Tongue (tissue), 3 donors: ENCODE measurements at places on chromosomes 6 and 20.

- no peak for DNase-seq
These were observed 76.1 kb upstream of the TPD52L1 start for GRCh38 chr6:125077453-125077852.

GRCh38 chr20:43151901-43152300 lies 37.8 kb downstream of the PTPRT start:
- peak; percentile 54 for DNase-seq

GRCh38 chr20:22385602-22386305 lies 198.6 kb downstream of the FOXA2 start:
- no peak for DNase-seq

- no peak for DNase-seq
These were observed 17.7 kb downstream of the OSBPL2 start for GRCh38 chr20:62255976-62256375.

DNA sequence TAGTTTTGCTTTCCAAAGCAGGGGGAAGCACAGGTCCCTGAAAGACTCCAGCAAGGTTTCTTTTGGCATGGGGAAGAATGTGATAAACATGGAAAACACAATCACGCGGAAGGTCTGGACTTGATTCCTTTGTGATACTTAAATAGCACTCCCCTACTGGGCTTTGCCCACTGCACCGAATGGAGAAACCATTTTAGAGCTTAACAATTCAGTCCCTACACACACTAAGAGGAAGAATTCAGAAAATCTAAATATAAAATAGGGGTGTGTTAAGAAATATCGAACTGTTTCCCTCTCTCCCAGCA lies 71.4 kb upstream of the NHSL1 start:
- DNase-seq: no peak

DNA sequence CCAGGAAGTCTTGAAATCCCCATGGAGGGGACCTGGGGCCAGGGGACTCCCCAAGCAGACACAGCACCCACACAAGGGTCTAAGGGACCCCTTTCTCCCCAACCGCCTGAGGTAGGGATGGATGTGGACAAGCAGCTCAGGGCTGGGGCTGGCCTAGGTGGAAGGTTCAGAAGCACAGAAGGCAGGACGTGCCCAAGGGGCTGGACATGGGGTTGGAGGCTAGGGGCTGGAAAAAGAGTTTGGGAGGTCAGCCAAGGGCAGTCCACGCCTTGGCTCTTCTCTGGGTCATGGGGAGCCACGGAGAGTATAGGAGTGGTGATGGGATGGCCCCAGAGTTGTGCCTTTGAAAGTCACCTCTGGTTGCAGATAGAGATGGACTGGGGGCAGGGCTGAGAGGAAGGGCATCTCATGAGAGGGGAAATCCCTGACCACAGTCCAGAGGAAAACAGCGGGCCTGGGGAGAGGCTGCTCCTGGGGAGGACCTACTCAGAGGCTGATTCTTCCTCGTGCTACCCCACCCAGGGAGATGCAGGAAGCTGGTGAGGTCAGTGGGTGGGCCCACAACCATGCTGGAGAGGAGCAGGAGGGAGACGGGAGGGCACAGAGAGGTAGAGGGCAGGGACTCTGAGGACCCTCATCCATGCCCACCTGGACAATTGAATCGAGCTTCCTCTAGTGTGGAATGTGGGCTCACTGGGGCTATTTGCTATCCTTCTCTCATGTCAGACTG lies 2.5 kb upstream of the HSPA12B start:
- no peak for DNase-seq

GRCh38 chr20:1330075-1330830 lies 1.3 kb upstream of the SDCBP2 start:
- no peak for DNase-seq

- no peak for DNase-seq
These were observed 10.8 kb downstream of the KIAA1755 start for GRCh38 chr20:38249536-38250310.

GRCh38 chr6:11025921-11026635 lies 18.0 kb downstream of the ELOVL2 start:
- no peak for DNase-seq

GRCh38 chr20:63124092-63124781 lies 91.7 kb downstream of the YTHDF1 start:
- no peak for DNase-seq

GRCh38 chr6:114634016-114634415 lies 291.2 kb upstream of the HS3ST5 start:
- no peak for DNase-seq

DNA sequence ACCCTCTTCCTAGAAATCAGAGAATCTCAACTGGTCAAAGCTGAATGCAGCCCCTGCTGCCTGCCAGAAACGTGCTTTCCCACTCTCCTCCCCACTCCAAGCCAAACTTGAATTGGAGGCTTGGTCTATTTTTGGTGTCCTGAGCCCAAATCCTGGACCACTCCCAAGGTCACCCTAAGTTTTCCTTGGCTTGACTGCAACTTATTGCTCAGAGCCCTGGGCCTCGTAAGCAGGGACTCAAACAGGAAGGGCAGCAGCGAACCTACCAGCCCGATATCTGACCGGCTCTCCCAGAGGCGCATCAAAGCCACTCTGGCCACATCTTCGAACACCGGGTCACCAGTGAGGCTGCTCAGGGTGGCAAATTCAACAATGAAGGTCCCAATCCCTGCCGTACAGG lies 12.7 kb downstream of the EDEM2 start:
- DNase-seq: no peak

DNA sequence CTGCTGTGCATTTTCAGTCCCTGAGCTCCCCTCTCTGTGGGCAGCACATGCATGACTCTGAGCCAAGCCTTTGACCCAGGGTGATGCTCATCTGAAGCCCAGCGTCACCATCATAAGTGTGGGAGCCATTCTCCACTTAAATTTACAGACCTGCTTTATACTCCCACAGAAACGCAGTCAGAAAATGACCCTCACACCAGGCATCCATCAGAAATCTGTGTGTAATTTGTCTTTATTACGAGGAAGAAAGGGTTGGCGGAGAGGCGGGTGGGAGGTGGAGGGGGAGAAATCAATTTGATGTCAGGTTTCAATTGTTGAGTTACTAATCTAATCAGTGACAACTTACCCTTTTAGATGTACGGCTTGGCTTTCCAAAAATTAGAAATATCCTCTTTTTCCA lies 353.6 kb downstream of the MAFB start:
- no peak for DNase-seq

GRCh38 chr6:5946181-5946580 lies 60.5 kb downstream of the NRN1 start:
- peak; percentile 15 for DNase-seq

DNA sequence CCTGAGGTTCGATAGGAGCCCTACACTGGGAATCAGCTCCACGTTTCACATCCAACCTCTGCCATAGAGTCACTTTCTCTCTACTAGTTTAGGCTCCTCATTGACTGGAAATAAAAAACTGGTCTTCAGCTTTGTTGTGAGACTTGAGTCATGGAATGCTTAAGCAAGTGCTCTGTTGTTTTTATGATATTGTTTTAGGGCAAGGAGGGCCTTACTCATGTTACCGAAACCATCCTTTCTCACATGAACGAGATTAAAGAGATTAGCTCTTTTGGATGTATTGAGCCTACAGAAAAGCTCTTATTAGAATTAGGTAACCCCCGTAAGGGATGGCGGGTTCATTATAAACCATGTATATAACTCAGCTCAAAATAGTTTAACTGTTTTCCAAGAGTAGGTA lies 6.9 kb upstream of the MOCS1 start:
- no peak for DNase-seq

GRCh38 chr6:67362976-67363375 lies 1272.1 kb upstream of the ADGRB3 start:
- no peak for DNase-seq

GRCh38 chr6:116019428-116019827 lies 41.3 kb downstream of the FRK start:
- no peak for DNase-seq

- no peak for DNase-seq
These were observed 90.5 kb upstream of the ATXN1 start for GRCh38 chr6:16851758-16852157.

DNA sequence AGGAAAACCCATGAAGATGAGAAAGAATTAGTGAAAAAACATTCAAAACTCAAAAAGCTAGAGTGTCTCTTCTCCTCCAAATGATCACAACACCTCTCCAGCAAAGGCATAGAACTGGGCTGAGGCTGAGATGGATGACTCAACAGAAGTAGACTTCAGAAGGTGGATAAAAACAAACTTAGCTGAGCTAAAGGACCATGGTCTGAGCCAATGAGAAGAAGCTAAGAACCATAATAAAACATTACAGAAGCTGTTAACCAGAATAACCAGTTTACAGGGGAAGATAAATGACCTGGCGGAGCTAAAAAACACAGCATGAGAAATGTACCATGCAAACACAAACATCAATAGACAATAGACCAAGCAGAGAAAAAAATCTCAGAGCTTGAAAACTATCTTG lies 904.1 kb upstream of the MANEA start:
- no peak for DNase-seq

DNA sequence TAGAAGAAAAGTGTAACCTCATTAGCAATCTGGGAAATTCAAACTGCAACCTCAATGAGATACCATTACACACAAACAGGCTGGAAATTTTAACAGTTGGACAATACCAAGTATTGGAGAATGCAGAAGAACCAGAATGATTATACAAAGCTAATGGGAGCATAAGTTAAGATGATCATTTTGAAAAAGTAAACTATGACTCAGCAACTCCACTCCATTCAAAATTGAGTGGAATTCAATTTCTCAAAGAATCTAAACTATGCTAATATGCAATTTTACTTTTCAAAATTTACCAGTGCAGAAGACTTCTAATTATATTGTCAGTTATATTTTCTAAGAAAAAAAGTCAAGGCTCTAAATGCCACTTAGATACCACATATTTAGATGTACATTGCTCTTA lies 17.2 kb downstream of the GPLD1 start:
- no peak for DNase-seq

DNA sequence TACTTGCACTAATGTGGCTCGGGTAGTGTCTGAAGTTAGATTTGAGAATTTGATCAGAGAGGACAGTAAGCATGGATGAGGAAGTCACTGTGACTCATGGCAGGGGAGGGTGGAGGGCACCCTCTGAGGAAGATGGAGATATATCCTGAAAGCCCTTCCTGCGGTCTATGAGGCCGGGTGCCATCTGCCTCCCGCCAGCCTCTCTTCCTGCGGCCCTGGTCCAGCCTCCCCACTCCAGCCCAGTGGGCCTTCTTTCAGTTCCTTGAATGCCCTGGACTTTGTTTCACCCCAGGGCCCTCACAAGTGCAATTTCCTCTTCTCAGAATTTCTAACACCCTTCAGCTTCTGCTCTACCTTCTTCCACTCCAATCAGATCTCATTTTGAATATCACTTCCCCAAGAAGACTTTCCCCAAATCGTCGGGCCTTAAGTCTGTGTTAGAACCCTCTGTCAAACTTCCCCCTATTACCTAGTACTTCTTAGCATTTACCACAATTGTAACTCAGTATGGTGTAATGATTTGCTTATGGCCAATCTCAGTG lies 20.2 kb upstream of the TNFAIP3 start:
- DNase-seq: no peak

GRCh38 chr6:87851674-87852299 lies 149.8 kb upstream of the AKIRIN2 start:
- DNase-seq: no peak

DNA sequence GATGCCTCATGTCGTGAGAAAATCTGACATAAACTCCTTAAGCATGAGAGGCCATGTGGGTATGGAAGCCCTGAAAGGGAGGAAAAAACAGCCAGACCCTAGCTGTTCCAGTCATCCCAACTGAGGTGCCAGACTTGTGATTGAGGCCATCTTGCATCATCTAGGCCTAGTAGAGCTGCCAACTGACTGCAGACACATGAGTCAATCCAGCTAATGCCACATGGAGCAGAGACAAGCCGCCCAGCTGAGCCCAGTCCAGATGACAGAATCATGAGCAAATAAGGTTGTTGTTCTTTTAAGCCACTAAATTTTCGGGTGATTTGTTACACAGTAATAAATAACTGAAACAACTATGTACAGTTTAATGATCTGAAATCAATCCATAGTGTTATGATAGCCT lies 680.9 kb downstream of the MAFB start:
- DNase-seq: no peak

DNA sequence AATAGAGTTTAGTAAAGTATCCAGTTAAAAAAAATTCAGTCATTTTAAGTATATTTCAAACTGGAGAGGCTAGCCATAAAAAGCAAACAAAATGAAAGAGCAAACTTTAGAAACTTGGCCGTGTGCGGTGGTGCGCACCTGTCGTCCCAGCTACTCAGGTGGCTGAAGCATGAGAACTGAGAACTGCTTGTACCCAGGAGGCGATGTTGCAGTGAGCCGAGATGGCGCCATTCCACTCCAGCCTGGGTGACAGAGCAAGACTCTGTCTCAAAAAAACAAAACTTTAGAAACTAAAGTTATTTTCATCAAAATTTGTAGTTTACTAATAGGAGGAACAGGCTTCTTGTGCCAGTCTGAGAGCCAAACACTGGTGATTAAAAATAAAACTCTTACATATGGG lies 100.2 kb upstream of the POPDC3 start:
- DNase-seq: no peak

GRCh38 chr6:25788305-25788922 lies 33.9 kb downstream of the SLC17A4 start:
- peak; percentile 10 for DNase-seq

- no peak for DNase-seq
These were observed 6.6 kb upstream of the BTBD9 start for GRCh38 chr6:38646166-38646878.

DNA sequence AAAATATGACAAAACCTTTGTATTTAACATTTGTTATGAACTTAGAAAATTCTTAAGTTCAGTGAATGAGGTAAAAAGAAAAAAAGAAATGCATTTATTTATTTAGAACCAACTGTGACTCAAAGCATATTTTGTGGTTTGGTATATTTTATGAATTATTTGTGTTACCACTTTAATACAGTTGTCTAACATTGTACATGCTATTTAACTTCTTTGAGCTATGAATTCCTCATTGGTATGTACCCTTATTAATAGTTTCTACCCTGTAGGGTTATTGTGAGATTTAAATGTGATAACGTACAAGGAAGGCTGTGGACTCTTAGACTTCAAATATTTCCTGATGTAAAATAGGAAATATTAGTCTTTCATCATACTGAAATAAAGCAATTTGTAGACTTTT lies 162.6 kb downstream of the MMUT start:
- no peak for DNase-seq

- DNase-seq: no peak
These were observed 211.8 kb downstream of the CDKAL1 start for GRCh38 chr6:20746024-20746423.

GRCh38 chr6:30357678-30358540 lies 13.0 kb downstream of the RPP21 start:
- peak; percentile 69 for DNase-seq

DNA sequence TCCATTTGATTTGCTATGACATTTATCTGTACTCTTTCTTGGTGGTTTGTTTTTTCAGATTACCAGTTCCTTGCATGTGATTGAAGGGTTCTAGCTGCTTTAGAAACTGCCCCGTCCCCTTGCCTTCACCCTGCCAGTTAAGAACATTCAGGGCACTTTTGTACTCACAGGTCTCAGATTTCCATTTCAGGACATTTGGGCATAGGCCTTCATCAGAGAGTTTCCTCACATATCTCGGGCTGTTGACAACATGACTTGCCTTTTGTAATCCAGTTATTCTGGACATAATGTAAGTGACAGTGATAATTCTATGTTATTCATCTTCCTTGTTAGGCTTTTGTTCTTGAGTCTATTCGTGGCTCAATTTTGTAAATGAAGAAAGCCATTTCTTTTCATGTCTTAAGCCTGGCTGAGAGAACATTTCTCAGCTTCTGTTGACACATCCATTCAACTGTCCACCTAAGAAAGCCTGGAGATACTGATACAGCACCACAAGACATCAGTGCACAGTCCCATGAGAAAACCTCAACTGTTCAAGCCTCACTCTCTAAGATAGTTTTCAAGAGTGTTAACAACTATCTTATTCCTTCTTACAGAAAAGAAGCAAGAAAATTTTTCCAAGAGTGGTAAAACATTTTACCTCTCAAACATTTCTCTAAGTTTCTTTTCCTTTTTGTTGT lies 209.3 kb upstream of the SGK1 start:
- no peak for DNase-seq
